Smooth muscle cell of the brain vasculature (primary cell): ENCODE measurements at places on chromosomes 2 and 18.
A peak's percentile ranks its signal among the peaks of the same experiment; 100 is the strongest.

DNA sequence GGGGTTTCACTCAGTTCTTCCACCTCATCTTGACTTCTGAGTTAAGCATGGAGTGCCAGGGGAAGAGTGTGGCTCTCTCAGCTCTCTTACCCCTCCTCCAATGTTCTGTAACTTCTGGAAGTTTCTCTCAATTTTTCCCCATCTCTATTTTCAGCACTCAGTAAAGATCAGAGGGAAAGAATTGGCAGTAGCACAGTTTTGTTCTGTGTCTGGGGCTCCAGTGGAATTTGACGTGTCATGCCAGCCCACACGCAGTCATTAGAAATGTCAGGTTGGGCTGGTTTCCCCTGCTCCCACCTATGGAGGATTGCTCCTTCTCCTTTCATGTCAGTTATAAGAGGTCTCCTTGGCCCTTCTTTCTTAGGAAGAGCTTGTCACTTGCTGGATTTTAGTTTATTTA lies 104.6 kb upstream of the COL3A1 start:
- no peak for DNase-seq

GRCh38 chr2:30733876-30734520 lies 73.2 kb downstream of the CAPN13 start:
- DNase-seq = no peak

- DNase-seq = no peak
Observed at GRCh38 chr2:241218131-241219029, 29.9 kb downstream of the ANO7 start.

DNA sequence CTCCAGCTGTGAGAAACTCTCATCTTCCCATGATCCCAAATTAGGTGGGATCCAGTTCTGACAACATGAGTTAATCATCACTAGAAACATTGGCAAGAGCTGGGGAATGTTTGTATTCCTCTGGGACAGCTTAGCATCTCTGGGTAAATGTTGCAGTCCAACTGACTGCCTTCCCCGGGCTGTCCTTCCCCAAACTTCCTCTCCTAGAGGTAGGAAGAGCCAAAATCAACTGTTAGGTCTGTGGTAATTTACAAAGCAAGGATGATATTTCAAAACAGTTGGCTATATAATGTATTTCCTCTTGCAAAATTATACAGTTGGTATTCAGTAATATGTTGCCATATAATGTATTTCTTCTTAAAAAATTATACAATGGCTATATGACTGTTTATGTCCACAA lies 148.5 kb downstream of the MGAT5 start:
- peak; percentile 36 for DNase-seq

DNA sequence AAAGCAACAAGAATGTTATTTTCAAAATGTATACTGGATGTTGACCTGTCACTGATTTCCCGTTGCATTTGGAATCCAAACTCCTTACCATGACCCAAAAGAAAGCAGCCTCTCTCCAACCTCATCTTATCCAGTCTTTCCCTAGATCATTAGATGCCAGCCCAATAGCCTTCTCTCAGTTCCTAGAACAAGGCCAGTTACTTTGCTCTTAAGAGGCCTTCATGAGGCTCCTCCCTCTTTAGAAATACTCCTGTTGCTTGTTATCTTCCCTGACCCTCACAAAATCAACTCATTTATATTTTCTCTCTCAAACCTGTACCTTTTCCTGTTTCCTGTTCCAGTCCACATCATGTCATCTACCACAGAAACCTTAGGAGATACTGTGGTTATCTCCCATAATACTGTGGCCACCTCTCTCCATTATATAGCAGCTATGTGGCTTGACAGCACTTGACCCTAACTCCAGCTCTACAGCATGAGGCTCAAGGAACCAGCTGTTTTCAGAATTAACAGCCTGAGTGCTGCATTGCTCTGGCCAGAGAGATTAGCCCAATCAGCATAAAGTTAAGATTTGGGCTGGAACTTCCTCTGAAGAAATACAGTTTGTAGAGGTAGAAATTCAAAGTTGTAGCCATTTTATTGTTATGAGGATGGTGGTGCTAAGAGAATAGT lies 22.8 kb downstream of the SRBD1 start:
- DNase-seq = no peak

- DNase-seq = no peak
Observed at GRCh38 chr2:236928380-236929037, 157.2 kb upstream of the COPS8 start.

- DNase-seq = no peak
Observed at GRCh38 chr18:50117863-50118262, 77.1 kb downstream of the MYO5B start.

DNA sequence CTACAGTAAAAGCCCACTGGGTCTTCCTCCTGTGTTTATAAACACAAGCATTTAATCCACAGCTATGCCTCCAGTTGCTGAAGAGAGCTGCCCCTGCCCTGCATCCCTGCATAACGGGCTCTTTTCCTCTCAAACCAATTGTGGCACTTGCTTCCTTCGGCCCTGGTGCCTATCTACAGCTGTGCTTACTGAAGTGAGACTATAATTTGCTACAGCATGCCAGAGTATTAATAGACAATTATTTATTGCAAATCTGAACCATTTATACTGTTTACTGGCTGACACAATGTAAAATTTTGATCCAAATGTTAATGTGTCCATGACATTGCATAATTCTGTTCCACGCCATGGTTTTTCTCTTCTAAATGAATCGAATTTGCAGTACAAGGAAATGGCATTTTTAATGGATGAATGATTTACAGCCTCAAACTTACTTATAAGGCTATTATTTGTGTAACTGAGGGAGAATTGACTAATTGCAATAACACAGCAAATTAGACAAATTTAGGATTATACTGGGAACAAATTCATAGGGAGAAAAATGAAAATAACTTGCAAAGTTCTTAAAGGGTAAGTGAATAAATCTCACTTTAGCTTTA lies 457.0 kb upstream of the HNRNPA3 start:
- DNase-seq = no peak

DNA sequence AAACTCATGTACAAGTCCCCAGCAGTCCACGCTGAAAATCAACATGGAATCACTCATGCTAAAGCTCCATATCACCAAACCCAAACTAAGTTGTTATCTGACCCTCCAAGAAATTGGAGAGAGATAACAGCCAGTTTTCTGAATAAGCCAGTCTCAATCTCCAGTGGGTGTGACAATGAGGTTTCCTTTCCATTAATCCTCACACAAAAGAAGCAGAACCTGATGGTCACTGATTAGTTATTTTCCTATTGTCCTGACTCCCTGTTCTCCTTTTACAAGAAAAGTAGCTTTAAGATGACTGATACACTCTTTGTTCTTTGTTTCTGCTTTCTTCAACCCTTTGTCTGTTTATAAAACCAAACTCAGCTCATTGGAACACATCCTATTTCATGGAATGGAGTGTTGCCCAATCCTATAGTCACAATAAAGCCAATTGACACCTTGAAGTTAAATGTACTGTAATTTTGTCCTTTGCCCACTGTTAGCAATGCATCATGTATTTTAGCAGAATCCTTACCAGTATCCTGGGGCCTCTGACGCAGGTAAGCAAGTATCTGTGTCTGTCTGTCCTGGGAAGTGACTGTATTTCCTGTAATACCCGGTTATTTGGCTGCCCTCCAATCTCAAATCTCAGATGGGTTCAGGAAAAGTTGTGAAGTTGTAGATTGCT lies 30.6 kb upstream of the SH3RF3 start:
- DNase-seq = no peak

GRCh38 chr2:180449171-180449915 lies 442.2 kb upstream of the CWC22 start:
- DNase-seq = no peak

GRCh38 chr18:9619056-9619455 lies 4.7 kb upstream of the PPP4R1 start:
- DNase-seq = no peak

DNA sequence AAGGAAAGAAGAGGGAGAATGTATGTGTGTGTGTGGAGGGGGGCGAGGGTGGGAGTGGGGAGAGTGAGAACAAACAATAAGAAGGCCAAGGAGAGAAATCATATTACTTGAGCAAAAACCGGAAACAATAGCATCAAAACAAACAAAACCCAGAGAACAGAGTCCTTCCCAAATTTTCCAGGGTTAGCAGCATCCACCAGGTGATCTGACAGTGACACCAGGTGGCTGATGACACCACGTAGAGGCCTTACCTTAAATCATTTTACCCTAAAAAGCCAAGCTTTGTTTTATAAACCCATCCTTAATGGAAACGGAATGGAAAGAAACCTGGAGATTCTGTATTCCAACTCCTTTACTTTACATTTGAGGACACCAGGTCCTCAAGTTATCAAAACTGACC lies 42.9 kb downstream of the CDCA7 start:
- no peak for DNase-seq

- no peak for DNase-seq
Observed at GRCh38 chr2:231211486-231211885, 13.1 kb downstream of the ARMC9 start.

- no peak for DNase-seq
Observed at GRCh38 chr2:72457801-72458516, 310.3 kb upstream of the CYP26B1 start.

DNA sequence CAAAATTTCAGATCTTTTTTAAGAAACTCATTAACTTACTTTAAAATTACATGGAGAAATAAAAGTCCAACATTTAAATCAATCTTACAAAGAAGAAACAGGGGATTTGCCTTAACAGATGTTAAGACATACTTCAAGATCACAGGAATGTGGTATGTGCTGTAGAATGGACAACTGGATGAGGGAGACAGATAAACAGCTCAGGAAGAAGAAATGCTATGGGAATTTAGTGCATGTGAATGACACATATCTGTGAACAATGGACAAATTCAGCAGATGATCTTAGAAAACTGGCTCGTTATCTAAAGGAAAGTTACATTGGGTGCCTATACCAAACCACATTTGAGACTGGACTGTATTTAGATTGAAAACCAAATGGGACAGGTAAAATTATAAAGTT lies 246.8 kb upstream of the AGAP1 start:
- DNase-seq = no peak

DNA sequence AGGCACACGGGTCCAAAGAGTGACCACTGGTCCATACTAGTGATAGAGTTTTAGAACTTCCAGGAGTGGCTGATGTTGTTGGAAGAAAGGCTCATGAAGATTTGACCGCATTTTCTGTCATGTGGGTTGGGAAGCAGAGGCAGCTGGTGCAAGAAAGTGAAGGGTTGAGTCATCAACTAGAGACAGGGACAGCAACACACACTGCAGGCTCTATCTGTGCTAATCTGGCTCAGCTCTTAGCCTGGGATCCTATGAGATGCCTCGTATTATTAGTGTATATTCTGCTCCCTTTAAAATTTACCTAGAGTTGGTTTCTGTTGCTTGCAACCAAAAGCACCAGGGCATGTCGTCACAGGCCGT lies 2.5 kb upstream of the SH3RF3 start:
- no peak for DNase-seq

GRCh38 chr2:139544186-139544851 lies 764.1 kb upstream of the NXPH2 start:
- DNase-seq = no peak

DNA sequence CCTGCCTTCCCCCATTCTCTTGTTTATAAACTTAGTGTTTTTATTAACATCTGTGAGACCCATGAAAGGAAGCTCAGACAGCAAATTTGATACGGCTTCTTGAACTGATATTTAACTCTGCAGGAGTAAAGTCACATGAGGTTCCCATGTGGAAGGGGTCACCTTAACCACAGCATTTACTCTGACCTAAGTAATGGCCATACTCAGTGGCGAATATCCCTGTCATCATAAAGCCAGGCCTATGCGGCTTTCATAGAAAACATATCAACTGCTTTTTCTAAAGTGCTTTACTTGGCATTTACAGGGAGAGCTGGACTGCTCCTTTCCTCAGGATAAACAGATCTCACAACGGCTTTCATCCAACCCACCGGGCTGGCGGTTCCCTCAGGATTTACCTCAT lies 9.0 kb downstream of the REG1A start:
- no peak for DNase-seq

DNA sequence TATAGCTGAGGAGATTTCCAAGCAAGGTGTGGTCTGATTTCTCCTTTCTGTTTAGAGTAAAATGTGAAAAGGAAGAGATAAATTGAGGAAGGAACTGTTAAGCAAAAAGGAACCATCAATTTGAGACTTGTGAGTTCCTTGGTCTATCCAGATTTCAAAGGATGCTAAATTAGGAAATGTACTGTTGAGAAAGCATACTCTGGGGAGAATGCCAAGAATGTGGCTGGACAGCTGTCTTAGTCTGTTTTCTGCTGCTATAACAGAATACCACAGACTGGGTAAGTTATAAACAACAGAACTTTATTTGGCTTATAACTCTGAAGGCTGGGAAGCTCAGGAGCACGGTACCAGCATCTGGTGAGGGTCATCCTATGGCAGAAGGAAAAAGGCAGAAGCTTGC lies 1097.2 kb downstream of the TDRD15 start:
- no peak for DNase-seq

GRCh38 chr2:69624131-69624530 lies 19.4 kb downstream of the AAK1 start:
- DNase-seq = no peak

DNA sequence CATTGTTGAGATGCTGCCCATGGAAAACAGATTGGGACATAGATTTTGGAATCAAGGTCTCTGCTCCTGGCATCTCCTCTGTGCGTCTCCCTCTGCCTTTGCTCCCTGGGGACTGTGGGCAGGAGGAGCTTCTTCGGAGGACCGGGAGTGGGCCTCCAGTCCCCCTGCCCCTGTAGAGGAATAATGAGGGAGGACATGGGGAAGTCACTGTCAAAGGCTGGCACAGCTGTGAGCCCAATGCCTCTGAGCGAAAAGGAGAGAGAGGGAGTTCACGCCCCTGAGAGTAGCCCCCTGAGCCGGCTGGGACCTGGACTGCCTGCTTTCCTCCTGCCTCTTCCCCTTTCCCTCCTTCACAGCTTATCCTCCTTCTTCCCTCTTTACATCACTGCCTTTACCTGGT lies 195.0 kb downstream of the LOXHD1 start:
- DNase-seq = no peak

DNA sequence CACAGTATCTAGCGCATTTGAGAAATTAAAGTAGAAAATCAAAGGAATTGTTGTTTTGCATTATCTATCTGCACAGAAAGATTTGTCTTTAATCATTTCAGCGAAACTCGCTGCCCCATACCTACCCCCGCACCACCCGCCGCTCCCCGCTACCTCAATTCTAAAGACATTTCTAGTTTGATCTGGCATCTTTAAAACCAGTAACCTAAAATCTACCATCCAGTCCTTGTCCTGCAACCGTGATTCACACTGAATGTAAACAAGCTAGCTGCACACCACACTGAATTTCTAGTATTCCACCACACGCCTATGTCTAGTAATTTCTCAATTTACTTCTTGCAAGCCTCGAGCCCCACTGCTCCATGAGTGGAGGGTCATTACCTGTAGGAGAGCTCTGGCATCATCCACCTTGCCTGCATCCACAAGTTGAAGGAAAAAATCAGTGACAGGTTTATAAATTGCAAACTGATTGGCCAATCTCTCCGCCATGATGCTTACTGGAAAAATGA lies 60.1 kb downstream of the ABCG8 start:
- no peak for DNase-seq
